Stimulated activated CD4-positive, alpha-beta T cell treated with anti-CD3 and anti-CD28 coated beads, Interleukin-4, amount 100 ng/mL, for 48 hours (primary cell): ENCODE measurements at places on chromosomes 5 and 9.

DNA sequence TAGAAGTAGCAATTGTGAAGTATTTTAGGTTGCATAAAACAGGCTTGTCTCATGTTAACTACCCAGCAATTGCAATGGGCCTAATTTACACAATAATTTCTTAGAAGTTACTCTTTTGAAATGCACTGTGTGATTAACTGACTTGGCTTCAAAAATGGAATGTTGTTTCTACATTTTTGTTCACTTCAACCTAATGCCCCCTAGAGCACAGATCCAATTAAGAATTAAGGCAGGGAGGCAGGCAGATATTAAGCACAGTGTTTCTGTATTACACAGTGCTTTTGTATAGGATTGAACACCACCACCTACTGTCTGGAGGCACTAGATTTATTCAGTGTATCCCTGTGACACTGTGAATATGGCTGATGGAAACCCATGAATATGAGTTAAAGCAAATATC, 302.1 kb downstream of the FBXL17 start:
- no peak for DNase-seq

- no peak for DNase-seq
These were observed 23.3 kb downstream of the SMIM23 start for GRCh38 chr5:171808951-171809350.

DNA sequence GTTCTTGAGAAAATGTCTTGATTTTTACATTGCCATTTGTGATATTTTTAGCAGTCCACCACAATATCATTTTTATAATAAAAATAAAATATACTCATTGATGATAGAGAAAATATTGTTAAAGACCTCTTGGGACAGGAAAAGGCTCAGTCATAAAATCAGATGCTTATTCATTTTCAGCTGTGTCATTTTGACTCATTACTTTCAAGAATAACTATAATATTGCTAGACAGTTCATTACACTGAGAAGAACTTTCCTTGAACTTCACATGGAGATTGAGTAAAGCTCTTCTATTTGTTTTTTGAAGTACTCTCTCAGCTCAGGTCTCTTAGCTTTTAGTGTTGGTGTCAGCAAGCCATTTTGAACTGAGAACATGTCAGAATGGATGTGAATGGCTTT, 8.5 kb upstream of the MEIKIN start:
- no peak for DNase-seq

- DNase-seq = no peak
These were observed 128.8 kb upstream of the MAP3K1 start for GRCh38 chr5:56686337-56687195.

DNA sequence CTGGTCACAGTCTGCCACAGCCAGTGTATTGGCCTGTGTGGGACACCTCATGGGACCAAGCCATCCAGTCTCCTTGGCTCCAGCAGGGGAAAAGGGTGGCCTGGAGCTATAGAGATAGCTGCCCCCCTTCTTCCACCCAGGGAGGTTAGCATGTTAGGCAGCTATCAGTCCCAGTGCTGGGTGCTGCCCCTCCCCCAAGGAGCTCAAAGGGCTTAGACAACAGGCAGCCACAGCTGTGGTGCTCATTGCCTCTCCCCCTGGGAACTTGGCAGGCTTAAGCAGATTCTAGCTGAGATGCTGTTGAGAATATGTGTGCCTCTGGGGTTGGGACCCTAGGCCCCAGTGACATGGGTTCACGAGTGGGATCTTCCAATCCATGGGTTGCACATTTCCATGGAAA, 226.0 kb upstream of the PTGER4 start:
- no peak for DNase-seq

GRCh38 chr5:171776770-171777759, 8.6 kb upstream of the SMIM23 start:
- DNase-seq = no peak

- DNase-seq = no peak
These were observed 132.1 kb upstream of the PPP1R26 start for GRCh38 chr9:135347461-135347860.

GRCh38 chr9:68692519-68692918, 12.5 kb upstream of the PIP5K1B start:
- DNase-seq = no peak

DNA sequence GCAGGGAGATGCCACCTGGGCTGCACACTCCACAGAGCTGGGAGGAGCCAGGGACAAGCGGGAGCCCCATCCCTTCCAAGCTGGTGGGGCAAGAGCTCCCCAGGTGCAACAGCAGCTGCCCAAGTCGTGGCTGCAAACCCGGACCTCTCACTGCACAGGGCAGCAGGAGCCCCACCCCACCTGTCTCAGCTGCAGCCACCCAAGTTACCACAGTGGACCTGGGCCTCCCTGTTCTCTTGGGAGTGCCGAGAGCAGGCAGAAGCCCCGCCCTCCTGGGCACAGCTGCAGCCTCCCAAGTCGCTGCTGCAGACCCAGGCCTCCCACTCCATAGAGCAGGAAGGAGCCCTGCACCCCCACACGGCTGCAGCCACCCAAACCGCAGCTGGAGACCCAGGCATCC, 374.1 kb upstream of the ACO1 start:
- DNase-seq = no peak

GRCh38 chr9:101226161-101226560, 158.6 kb downstream of the BAAT start:
- no peak for DNase-seq

- no peak for DNase-seq
These were observed 73.6 kb downstream of the DOCK2 start for GRCh38 chr5:169710675-169711074.

DNA sequence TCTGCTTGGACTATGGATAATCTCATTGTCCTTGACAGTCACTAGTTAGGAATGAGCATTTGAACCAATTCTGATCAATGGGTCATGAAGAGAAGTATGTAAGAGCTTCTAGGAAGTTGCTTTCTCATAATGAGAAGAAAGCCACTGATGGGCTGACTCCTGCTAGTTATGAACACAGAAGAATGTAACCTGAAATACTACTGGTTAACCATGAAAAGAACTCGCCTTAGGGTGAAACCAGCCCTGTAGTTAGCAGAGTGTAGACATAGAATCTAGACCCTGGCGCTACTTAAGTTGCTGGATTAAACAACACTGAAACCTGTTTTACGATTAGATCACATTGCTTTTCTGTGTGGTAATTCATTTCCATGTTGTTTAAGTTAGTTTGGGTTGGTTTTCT, 26.6 kb downstream of the SLF1 start:
- DNase-seq = no peak

GRCh38 chr5:54601411-54602230, 84.1 kb downstream of the SNX18 start:
- no peak for DNase-seq

- DNase-seq = no peak
These were observed 922.2 kb upstream of the SEMA6A start for GRCh38 chr5:117496801-117497200.
